Stimulated activated CD4-positive, alpha-beta T cell treated with anti-CD3 and anti-CD28 coated beads, TNF-alpha, amount 100 ng/mL, for 1 hour (primary cell): ENCODE measurements at places on chromosomes 3 and 15.

- DNase-seq = no peak
Measured at GRCh38 chr15:91278951-91279350, 178.9 kb downstream of the SV2B start.

DNA sequence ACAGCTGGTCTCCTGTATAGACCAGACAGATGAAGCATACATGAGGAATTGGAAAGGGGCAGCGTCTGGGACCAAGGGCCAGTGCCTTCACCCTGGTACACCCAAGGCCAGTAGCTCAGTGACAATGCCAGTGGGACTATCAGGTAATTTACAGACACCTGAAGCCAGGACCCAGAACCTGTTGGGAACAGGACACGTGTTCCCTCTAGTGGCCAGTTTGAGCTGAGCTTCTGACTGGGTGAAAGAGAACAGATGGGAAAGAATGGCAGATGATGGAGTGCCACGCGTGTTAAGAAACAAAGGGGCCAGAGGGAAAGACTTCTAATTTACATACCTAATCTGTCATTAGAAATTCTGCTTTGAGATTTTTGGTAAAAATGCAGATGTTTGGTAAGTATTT lies 5.1 kb upstream of the SLC25A38 start:
- peak; percentile 24 for DNase-seq

DNA sequence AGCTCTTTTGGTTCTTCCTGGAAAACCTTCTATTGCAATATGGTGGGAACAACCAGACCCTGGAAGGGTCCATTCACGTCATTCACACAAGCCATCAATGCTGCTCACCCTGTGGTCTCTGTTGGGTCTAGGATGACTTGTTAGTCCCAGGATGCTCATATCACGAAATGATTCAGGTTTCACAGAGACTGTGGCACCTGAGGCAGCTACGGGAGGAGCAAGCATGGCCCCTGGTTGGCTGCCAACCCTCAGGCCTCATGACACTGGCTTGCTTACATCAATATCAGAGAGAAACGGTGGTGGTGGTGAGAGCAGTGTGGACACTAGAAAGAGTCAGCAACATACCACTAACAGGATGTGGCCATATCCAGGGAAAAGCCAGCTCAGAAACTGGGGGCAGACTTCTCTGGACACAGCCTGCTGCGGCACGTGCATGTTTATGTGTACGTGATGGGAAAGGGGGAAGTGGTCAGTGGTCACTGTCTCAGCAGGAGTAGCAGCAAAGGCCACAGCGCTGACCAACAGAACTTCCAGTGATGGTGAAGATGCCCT lies 208.9 kb upstream of the ST8SIA2 start:
- no peak for DNase-seq

DNA sequence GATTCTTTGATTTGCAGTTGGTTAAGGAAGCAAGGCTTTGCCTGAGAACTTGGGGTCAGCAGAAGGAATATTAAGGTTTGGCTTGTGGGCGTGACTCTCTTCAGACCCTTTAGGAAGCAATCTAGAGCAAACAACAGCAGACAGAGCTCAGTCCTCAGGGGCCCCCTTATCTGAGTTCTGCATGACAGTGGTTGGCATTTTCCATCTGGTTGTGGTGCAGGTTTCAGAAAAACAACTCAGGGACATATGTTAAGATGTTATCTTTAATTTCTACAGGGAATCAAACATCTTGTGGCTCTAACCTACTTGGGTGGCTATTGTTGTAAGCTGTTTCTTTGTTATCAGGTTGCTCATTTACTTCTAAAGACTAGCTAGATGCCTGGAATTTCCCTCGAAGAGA lies 141.4 kb downstream of the VPS8 start:
- no peak for DNase-seq

GRCh38 chr3:4533489-4534443 lies 40.6 kb downstream of the ITPR1 start:
- no peak for DNase-seq

DNA sequence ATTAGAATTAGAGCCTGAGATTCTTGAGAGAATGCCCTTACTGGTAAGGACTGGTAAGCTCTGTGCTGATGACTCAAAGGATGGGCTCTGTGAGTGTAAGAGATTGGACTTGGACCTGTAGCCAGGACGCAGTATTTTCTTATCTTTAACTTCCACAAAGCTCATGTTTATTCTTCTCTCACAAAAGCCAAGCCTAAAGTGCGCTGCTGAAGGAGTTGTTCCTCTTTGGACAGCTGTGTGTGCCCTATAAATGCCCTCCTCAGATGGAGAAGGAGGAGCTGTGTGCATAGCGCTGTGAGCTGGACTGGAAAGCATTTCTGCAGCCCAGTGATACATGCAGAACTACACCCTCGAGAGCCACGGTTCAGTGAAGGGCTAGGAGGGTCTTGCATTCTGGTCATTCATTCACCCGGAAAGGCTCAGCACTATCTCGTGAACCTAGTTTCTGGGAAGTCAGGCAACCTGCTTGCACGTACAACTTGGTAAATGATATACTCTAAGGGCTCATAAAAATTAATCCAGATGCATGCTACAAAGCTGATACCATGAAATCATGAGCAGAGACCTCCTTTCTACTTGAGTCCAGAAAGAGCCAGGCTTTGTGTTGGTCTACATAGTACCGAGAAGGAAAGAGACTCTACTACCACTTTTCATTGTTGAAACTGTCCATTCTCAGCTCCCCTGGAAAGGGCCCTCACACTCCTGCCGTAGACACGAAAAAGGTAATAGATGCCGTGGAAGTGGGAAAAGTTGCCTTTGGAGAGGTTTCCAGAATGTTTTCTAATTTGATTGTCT lies 103.0 kb upstream of the TBL1XR1 start:
- DNase-seq = no peak

GRCh38 chr15:60390231-60390630 lies 7.6 kb downstream of the ANXA2 start:
- DNase-seq = no peak

GRCh38 chr3:105511031-105511430 lies 144.3 kb downstream of the ALCAM start:
- DNase-seq = no peak

DNA sequence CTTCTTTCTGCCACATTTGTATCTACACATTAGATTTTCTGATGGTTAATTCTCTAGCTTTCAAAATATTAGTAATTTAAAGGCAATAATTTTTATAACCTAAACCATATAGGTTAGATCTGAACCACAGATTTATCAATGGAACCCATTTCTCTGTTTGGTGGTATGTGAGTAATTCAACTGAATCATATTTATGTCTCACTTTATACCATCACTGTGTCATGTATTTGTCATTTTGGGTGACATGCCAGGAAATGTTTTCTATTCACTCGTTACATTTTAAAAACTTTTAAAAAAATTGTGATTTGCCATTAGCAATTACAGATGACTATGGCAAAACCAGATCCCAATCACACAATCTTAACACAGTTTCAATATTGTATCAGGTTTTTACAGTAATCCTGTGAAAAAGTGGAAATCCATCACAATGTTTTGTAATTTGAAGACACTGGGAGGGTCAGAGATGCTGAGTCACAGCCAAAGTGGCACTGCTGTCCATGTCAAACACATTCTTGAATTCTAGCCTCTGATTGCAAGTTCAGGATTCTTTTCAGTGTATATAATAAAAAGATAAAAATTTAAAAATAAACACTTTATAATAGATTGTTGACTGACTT lies 356.0 kb upstream of the RBMS3 start:
- DNase-seq = no peak

DNA sequence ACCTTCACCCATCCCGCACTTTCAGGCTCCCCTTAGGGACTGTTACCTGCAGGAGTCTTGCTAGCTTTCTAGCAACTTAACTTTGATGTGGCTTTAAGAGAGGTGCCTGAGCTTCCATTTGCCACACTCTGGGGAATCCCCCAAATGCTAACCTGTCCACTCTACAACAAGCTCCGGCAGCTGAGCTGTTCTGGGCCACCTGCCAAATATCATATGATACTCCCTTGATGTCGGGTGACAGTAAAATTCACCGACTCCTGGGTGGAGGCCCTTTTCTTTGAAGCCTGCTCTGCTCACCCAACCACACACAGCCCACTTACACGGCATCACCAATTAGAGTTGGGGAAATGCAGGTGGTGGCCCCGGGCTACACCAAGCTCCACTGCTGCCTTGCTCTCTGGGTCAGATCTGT lies 38.0 kb upstream of the XCR1 start:
- DNase-seq = peak; percentile 78

GRCh38 chr3:36680952-36681351 lies 83.4 kb downstream of the DCLK3 start:
- no peak for DNase-seq
